ENCODE measurements at places on chromosomes 3 and 15. TPM values are rescaled to one million over a fixed set of nuclear protein-coding genes. Genes with fewer than 3 reads are reported as not detected.

Gene VEPH1
- 0.51 TPM for total RNA-seq

Gene CISH
- 0.57 TPM for total RNA-seq

Gene CHST13
- total RNA-seq, result 0.64 TPM

Gene TRAIP
- total RNA-seq, result 18.5 TPM

- H3K27me3 ChIP-seq, result no peaks in the 10 kb centered on the region
- H3K27ac ChIP-seq, result no peak overlapping the region
- H3K36me3 ChIP-seq, result no peaks in the 10 kb centered on the region
- no peak for DNase-seq
- H3K4me1 ChIP-seq, result no peaks in the 10 kb centered on the region
- H3K4me3 ChIP-seq, result no peak overlapping the region
These were observed 85.1 kb downstream of the MTHFS start for GRCh38 chr15:79811406-79812405.

GRCh38 chr15:36498916-36499315 lies 80.5 kb upstream of the CDIN1 start:
- peaks cover 11% of the 10 kb centered on the region for H3K4me1 ChIP-seq
- H3K27ac ChIP-seq, result no peak overlapping the region
- H3K27me3 ChIP-seq, result no peaks in the 10 kb centered on the region

- no peak overlapping the region for H3K27ac ChIP-seq
- no peaks in the 10 kb centered on the region for H3K27me3 ChIP-seq
- H3K36me3 ChIP-seq, result no peaks in the 10 kb centered on the region
These were observed 275.2 kb upstream of the CBLB start for GRCh38 chr3:106144030-106144429.

GRCh38 chr3:107153981-107154380 lies 223.3 kb upstream of the CCDC54 start:
- DNase-seq, result no peak
- H3K4me3 ChIP-seq, result no peak overlapping the region
- H3K27me3 ChIP-seq, result no peaks in the 10 kb centered on the region

DNA sequence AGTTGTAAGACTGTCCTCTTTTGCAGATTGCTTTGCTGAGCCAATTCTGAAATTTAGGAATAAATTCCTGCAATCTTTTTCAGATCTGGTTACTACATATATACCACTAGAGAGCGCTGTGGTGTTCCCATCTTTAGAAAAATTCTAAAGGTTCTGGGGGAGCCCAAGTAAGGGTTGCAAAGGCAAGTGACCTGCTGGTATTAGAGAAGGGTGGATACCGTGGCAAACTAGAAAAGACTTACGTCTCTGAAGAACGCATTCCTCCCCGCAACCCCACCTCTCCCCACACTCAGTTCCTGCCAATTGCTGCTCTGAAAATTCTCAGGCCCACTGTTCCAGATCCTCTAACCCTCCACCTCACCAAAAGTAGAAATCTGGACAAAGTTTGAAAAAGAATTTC lies 48.5 kb downstream of the EFHB start:
- no peaks in the 10 kb centered on the region for H3K36me3 ChIP-seq
- no peaks in the 10 kb centered on the region for H3K27me3 ChIP-seq
- DNase-seq, result no peak
- peaks cover 7% of the 10 kb centered on the region for H3K4me1 ChIP-seq

DNA sequence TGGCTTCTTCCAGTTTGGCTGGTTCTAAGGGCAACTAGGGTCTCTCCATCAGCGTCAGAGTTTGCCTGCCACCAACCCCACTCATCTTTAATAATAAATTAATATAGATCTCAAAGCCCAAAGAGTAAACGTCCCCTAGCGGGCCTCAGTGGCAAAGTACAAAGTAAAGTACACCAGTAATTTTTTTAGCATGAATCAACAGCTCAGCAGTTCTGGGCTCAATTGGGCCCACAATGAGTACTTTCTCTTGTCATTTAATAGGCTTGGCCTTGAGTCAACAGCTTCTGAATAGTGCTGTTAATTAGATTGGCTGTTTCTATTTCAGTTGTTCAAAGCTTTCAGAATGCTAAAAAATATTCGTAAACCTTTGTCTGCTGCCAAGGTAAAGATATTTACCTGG lies 89.0 kb upstream of the PFN2 start:
- H3K36me3 ChIP-seq, result no peaks in the 10 kb centered on the region
- DNase-seq, result no peak
- no peak overlapping the region for H3K27ac ChIP-seq
- peaks cover 9% of the 10 kb centered on the region for H3K4me1 ChIP-seq

DNA sequence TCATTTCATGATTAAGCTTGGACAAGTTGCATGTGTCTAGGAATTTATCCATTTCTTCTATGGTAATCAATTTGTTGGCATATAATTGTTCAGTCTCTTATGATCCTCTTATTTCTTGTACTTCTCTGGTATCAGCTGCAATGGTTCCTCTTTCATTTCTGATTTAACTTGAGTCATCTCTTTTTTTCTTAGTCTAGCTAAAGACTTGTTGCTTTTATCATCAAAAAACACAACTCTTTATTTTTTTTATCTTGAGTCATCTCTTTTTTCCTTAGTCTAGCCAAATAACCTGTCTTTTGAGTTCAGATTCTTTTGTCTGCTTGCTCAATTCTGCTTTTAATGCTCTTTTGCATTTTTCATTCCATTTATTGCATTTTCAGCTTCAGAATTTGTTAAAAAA lies 37.3 kb downstream of the UBE3A start:
- H3K4me3 ChIP-seq, result no peak overlapping the region
- no peaks in the 10 kb centered on the region for H3K36me3 ChIP-seq
- DNase-seq, result no peak
- no peak overlapping the region for H3K27ac ChIP-seq
- H3K4me1 ChIP-seq, result no peaks in the 10 kb centered on the region

- H3K4me1 ChIP-seq, result no peaks in the 10 kb centered on the region
- no peak overlapping the region for H3K27ac ChIP-seq
These were observed 198.0 kb downstream of the THRB start for GRCh38 chr3:24296441-24297205.

All from Panc1 (cell line).